ENCODE measurements at places on chromosomes 6 and 20.

GRCh38 chr6:21396313-21396712 lies 197.2 kb upstream of the SOX4 start:
- DNase-seq = no peak

DNA sequence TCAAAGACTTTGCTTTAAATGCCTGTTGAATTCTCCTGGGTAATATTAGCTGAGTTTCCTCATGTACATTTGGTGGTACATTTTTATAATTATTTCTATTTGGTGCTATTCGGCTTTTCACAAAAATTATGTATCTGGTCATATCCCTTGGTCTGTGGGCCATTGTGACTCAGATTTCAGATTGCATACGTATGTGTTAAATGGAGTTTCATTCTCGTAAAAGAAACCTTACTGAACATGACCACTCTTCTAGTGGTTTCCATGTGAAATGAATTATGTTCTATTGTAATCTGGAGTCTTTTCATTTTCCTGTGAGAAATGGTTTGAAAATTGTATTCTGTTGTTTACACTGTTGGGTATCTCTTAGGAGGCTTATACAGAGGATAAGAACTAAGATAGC lies 386.2 kb upstream of the FLRT3 start:
- no peak for DNase-seq

- no peak for DNase-seq
Observed at GRCh38 chr6:15148356-15148946, 97.4 kb upstream of the JARID2 start.

DNA sequence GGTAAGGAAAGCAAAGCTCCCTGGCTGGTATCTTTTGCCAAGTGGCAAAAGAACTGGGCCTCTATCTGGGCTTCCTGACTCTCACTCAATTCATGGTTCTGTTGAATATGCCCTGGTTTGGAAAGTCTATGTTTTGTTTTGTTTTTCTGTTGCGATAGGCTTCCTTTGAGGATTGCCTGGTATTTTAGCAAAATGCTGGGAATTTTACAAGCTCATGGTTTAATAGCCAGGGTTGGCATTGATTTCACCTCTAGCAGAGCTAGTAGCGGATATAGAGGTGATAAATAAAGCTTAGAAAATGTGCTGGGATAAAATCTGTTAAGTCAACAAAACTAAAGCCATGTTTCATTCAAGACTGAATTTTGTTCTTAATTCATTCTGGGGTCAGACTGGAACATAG lies 109.9 kb downstream of the RNF144B start:
- DNase-seq = no peak

- DNase-seq = no peak
Observed at GRCh38 chr20:5067877-5068645, 51.7 kb downstream of the PCNA start.

DNA sequence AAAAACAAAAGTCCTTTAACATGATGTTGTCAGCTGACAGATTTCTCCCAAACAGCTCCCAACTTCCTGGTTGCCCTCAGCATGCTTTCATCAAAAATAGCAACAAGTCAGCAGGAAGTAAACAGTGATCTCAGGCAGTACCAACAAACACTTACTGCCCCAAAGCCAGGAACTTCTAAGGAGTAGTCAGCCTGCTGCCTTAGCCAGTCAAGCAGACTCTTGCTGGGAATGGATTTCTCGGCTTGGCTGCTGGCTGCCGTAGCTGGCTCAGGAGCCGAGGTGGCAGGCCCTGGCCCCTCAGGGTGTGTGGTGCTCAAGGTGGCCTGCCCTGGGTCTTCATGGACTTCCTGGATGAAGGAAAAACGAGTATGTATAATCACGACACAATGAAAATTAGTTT lies 46.6 kb upstream of the EMILIN3 start:
- DNase-seq = no peak

DNA sequence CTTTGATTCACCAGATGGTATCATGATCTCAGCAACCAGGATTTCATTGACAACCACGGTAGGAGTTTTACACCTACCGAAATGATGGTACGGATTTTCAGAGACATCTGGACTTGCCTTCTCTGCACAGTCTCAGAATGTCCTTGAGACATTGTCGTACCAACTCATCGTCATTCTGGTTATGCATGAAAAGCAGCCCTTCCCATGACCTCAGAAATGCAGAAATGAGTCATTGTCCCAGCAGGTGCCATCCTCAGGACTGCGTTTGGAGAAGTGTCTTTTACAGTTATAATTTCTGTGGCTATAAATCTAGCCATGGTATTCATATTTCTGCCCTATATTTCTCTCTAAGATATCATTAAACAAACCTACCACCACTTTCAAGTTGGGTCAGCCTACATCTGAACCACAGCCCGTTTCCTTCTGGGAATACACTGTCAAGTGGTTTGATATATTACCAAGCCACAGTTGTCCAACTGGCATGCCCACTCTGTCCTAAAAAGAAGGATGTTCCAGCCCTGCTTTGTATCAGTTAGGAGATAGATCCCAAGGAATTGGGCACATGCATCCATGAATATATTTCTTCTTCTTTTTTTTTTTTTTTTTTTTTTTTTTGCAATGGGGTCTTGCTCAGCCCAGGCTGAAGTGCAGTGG lies 7.5 kb upstream of the BFSP1 start:
- DNase-seq = no peak

DNA sequence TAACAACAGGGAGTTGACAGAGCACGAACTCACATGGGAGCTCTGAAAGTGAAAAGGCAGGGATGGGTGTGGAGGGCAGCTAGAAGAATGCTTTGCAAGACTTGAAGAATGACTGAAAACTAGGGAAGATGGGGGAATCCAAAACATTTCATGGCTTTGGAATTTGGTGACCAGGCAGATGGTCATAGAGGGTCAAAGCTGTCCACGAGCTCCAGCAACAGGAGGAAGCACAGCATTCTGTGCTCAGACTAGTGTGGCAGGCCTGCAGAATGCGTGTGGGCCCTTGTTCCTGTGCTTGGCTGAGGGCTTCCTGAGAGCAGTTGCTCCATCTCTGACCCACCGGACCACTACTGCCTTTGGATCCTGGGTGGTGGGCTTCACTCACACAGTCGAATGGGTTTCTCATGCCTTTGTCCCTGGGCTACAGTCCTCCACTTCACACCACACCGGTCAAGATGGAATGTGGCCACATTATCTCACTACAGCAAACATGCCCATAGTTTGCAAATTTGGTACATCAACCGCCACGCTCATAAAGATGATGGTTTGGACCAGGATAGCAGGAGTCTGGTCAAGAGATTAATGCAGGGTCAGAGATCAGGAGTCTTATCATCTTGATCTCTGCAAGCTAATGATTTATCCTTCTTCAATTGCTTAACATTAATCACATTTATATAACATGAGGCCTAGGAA lies 100.7 kb downstream of the SGK1 start:
- DNase-seq = no peak

GRCh38 chr20:60253471-60253870 lies 295.2 kb downstream of the CDH26 start:
- DNase-seq = no peak

DNA sequence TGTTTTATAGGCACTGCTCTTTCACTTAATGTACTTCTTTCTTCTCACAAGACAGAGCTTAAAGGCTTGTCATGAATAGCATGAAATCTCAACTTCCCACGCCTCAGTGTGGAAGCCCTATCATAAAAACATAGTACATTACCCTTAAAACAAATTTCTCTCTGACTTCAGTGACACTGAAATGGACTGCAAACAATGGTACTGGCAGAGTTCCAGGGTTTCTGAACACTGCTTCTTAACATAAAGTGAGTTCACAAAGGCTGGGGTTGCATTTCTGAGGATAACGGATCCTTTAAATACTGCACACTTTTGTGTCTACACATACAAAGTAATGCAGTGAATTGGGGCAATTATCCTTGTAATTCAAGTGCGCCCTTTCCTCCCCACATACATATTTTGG lies 32.3 kb upstream of the PLEKHG1 start:
- DNase-seq = no peak

DNA sequence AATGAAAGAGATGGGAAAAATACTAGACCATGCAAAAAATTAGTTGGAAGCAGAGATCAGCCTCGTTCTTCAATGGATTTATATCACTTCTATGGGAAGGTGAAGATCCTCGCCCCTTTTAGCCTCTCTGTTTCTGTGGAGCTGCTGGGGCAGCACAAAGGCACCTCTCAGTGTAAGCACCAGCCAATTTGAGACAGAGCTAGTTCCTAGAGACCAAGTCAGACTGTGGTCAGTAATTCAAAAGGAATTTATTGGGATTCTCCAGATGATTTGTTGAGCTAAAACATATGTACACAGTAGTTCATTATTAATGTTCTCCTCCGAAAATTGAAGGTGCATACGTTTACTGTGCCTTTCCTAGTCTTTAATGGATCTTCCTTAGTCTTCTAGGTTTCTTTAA lies 42.4 kb downstream of the SCGN start:
- no peak for DNase-seq

GRCh38 chr20:11103866-11104265 lies 430.1 kb upstream of the JAG1 start:
- DNase-seq = no peak

DNA sequence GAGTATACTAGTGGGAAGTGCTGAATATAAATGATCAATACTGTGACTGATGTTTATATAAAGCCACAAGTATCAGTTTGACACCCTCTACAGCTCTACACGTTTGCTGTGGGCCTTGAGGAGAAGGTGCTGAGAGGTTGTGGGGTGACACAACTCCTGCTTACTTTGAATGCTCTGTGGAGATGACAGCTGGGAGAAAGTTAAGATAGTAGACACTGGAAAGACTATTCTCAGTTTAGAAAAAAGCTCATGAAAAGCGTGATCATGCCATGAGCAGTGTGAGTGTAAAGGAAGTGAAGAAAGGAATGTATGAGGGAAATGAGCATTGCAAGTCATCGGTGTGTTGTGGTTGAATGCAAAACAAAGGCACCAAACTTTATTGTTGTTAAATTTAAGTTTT lies 215.8 kb downstream of the UTRN start:
- no peak for DNase-seq

DNA sequence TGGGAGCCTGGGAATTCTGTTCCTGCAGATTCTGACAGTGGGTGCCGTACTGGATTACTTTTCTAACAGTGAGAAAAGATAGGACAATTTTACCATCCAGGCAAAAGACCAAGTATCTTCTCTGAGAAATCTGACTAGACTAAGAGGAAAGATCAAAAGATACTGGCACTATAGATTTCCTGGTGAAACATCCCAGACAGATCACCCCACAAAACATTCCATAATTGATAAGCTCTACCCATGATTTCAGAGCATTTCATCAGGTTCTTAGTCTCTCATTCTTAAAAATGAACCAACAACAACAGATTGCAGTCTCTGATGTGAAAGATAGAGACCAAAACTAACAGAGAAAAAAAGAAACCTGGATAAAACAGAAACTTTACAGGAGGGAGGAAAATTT lies 13.6 kb upstream of the UBR2 start:
- DNase-seq = no peak

DNA sequence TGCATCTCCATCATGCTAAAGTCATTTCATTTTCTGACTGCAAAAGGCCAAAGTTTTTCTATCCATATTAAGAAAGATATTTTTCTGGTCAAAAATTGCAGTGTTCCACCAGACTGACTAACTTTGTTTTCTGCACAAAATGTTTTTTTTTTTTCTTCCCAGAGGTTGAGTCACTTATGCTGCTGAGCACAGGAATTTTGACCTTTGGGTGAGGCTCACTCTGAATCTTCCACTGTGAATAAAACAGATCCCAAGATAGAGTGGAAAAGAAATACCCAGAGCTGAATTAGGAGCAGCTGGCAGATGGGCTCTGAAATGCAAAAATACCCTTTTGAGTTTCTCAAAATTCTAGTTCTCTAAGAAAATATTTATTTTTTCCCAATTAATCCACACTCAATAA lies 996.8 kb downstream of the KIF16B start:
- no peak for DNase-seq

GRCh38 chr6:97572943-97573342 lies 289.9 kb upstream of the MMS22L start:
- DNase-seq = no peak

DNA sequence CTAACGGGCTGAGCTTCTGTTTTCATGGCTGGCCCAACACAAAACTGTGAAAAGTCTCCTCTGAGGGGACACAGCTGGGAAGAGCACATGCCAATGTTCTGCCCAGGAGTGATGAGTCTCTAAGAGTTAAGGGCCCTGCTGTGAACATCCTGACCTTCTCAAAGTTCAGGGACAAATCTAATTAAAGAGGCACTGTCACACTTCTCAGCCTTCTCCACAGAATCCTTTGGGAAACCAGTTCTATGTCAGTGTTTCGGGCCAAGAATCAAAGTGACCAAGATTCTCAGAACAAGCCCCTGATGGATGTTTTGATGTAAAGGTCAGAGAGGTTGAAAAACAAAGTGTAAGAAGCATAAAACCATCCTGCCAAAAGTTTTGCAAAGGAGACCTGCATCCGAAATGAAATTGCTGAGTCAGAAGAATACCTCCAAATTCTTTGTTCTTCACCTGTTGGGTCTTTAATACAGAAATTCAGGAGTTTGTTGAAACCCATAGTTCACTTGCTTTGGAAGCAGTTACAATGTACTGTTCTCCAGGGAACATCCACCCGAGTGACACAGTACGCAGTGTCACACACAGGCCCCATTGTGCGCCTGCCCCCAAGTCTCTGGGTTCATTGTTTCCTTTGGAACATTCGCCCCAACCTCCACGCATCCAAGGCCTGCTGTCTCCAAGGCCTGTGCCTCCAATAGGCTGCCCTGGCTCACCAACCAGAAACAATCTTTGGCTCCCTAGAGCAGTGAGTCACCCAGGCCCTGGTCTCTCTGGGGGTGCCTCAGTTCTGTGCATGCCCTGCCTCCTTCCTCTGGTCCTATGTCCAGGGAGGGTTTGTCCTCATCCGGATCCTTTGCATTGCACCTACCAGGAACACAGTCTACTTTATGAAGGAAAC lies 65.5 kb upstream of the QKI start:
- DNase-seq = no peak

DNA sequence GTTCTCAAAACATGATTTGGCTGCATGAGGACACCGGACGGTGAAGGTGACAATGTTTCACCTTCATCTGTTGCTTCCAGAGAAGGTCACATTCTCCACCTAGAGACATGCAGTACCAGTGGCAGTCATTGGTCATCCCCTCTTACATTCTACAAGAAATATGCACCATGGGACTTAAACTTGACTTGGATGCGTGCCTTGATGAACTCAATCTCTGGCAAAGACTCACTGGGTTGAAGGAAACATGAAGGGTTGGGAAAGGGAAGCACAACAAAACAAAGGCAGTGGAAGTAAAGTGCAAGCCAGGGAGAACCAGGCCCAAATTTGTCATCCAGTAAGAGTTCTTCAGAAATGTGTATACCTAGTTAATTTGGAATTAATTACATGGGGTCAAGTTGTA lies 39.4 kb upstream of the ARMH2 start:
- no peak for DNase-seq

GRCh38 chr6:158011980-158012566 lies 30.4 kb downstream of the SYNJ2 start:
- DNase-seq = no peak

- no peak for DNase-seq
Observed at GRCh38 chr20:3459881-3460307, 10.9 kb upstream of the ATRN start.

GRCh38 chr6:149074832-149075258 lies 242.7 kb upstream of the TAB2 start:
- DNase-seq = no peak

All from stimulated activated CD4-positive, alpha-beta T cell treated with anti-CD3 and anti-CD28 coated beads, Interleukin-4, amount 100 ng/mL, for 4 hours (primary cell).